ENCODE measurements at places on chromosomes 11 and 22. TPM values are rescaled to one million over a fixed set of nuclear protein-coding genes. Genes with fewer than 3 reads are reported as not detected.

- no peak for DNase-seq
Observed at GRCh38 chr11:21007297-21007696, 337.9 kb downstream of the NELL1 start.

PATE1 gene
- polyA plus RNA-seq = 0.12 TPM

GRCh38 chr11:124445646-124446150 is at the start of gene OR8B8:
OR8B8 (minus strand) TSS chr11:124445696; CDS start chr11:124441085, 4,611 bp downstream.
- no peak for DNase-seq

- DNase-seq = no peak
Observed at GRCh38 chr22:24587948-24588347, 4.9 kb downstream of the LRRC75B start.

- DNase-seq = no peak
Observed at GRCh38 chr11:120358729-120359128, 22.5 kb downstream of the ARHGEF12 start.

MS4A3 gene
- 0.52 TPM for polyA plus RNA-seq

LGR4 gene
- 152 TPM for polyA plus RNA-seq
